Stimulated activated CD8-positive, alpha-beta memory T cell treated with anti-CD3 and anti-CD28 coated beads, Interleukin-4, amount 100 ng/mL, for 1 hour (primary cell): ENCODE measurements at places on chromosomes 4 and X.

DNA sequence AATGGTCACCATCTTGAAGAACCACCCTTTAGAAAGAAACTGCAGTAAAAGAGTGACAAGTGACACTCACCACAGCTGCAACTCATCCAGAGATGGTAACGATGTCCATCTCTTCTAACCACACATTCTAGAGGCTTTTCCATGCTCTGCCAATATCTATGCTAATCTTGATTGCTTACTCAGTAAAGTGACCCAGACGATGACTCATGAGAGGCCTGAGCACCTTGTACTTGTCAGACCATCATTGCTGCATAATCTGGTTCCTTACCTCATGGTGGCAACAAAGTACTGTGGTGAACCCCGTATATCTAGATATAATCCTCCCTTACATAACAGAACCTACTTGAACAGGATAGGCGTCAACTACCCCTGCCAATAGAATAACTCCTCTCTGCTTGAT, 75.6 kb downstream of the CCNG2 start:
- no peak for DNase-seq

DNA sequence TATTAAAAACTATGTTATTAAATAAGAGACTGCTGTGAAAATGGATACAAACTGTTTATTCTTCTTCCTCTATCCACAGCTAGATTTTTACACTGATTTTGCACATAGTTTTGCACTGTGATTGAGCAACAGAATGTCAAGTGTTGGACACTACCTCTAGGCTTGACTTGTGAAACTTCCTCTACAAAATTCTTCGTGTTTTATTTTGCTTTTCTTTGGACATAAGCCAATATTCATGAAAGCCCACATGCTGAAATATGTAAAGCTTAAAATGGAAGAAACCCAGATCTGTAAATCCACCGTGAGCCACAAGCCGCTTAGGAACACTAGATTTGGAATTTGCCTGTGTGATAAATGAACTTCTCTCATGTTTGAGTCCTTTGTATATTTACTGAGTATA, 849.4 kb downstream of the FSTL5 start:
- DNase-seq: no peak

DNA sequence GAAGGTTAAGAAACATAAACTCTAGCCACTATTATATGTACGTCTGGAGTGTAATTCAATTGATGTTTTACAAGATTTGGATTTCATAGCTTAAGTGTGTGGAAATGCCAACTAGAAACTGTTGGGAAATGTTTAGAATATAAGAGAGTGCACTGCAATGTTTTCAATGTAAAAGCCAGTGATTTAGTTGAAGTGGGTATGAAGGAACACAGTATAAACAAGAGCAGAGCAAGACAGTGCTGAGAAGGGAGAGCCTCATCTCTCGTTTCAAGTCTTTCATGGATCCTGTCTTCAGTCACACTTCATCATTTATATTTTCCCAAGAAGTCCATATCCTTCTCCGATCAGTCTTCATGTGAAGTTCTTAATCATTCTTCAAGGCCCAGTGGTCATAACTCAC, 163.9 kb upstream of the ETNPPL start:
- DNase-seq: no peak

- DNase-seq: no peak
These were observed 689.8 kb downstream of the KCTD8 start for GRCh38 chr4:43758836-43759235.

DNA sequence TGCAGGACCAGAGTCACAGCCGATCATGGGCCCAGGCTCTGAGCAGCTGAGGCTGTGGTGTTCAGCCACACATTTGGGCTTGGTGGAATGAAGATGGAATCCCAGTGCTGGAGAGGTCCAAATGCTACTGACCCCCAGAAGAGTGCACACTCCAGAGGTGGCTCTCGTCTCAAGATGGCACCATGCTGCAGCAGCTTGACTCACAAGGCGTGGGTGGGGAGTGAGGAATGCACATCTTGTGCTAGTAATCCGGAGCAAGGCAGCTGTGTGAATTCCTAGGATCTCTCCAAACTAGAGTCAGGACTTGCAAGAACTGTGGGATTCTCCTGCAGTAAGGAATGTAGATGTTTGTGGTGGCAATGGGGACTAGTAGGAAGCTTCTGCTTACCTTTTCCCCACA, 28.7 kb downstream of the RAB28 start:
- DNase-seq: no peak
